ENCODE measurements at places on chromosomes 2 and 18.

- DNase-seq = no peak
These were observed 135.4 kb downstream of the ABCA12 start for GRCh38 chr2:215003001-215003400.

DNA sequence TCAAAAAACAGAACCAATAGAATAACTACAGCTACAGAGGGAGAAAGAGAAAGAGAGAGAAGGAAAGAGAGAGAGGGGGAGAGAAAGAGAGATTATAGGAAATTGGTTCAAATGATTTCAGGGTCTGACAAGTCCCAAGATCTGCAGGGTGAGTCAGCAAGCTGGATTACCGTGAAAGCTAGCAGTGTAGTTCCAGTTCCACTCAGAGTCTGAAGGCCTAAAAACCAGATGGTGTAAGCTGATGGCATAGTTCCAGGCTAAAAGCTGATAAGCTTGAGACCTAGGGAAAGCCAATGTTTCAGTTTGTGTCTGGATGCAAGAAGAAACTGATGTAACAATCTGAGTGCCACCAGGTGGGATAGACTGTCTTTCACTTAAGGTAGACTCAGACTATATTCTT is 397.7 kb downstream of the TRIB2 start:
- DNase-seq = no peak

DNA sequence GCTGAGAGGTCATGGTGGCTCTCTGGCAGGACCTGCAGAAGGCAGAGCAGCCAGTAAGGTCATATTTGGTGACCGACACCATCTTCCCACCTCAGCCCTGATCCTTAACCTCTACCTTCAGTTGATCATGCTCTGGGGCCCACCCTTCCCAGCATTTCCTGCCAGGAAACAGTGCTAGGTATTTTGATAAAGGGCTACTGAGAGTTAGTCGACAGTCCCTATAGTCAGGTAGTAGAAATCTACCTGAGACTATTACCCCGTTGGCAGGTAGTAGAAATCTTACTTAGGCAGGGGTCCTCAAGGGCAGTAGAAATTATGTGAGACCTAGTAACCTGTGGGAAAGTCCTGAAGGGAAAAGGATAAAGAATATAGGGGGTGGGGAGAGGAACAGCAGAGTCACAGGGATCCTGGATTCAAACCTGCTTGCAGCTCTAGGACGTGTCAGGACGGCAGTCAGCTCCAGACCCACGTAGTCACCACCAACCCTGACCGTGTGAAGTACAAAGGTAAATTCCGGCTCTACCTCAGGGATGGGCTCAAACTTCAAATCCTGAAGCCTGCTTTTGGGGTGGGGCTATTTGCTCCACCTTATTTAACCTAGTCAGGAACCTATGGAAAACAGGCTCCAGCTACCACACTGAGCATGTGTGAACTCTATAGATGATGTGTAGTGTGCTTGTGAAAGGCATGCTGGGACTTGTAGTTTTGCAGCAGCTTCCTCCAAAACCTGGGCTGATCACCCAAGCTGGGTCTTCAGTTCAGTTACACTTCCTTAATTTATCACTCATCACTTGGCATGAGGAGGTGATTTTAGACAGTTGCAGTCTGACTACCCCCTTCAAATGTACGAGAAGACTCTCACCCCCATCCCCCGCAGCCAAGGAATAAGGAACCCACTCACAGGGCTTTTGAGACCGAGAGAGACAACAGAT is at the start of gene DQX1:
TSS of gene DQX1 (minus strand) at position 515 of the 932 bp plus-strand sequence. CDS start at position 13, 502 bp downstream.
- DNase-seq = no peak

DNA sequence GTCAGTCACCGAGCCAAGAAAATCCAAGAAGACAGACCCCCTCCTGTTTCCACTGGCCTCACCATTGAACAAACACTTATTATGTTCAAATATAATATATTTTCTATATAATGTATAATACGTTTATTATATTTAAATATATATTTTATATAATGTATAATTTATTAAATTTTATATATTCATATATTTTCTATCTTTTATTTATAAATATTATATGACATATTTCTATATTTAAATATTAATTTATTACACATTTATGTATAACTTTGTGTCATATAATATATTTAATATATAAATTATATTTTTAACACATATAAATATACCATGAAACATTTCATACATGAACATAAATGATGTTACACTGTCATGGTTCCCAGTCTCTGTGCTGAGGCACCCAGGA is 60.9 kb upstream of the RMDN2 start:
- no peak for DNase-seq

- no peak for DNase-seq
These were observed 91.4 kb upstream of the AQP4 start for GRCh38 chr18:26956863-26957262.

GRCh38 chr2:227903381-227903780 is 31.9 kb downstream of the DAW1 start:
- no peak for DNase-seq

DNA sequence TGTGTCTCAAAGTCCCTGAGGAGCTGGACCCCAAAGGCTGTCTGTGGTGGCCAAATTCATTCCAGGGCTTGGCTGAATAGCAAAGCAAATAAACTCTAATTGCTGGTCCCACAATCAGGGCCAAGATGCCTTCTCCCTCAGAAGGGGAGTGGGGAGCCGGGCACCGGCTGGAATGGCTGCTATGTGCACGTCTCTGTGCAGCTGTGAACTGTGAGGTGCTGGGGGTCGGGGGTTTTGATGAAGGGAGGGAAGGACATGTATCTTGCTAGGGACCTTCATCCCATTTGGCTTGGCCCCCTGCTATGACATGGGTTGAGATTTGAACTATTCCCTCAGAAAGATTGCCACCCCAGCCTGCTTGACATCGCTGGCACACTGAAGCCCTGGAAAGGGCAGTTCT is 60.4 kb downstream of the CIB4 start:
- DNase-seq = peak; percentile 15

- DNase-seq = no peak
These were observed 12.3 kb upstream of the SLC35F5 start for GRCh38 chr2:113768770-113769169.

DNA sequence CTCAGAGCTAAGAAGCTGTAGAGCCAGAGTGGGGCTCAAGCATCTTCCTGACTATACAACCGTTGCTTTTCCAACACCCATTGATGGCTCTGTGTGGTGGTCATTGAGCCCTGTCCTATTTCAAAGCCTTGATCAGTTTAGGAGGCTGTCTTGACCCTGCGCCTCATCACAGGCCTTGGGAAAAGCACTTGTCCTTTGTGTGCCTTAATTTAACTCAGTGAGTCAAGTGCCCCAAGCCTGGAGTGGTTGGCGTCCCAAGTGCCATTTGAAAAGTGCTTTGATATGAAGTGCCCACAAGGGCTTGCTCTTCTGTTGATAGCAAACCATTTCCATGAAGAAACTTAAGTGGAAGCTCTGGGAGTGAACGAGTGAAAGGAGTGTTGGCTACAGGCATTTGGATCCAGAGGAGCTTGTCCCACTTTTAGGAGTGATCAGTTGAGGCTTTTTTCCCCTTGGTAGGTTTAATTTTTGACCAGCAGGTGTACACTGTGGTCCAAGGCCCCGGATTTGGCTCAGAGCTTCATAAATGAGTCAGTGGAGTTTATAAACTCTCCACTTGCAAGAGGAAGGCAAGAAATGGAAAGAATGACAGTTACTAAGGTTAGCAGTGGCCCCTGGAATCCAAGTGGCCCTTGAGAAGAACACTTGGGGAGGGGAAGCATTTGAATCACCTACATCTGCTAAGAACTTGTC is 50.3 kb downstream of the ACTR2 start:
- DNase-seq = no peak

- DNase-seq = no peak
These were observed 136.2 kb upstream of the ARHGAP28 start for GRCh38 chr18:6593142-6593885.

All from activated T-cell treated with anti-CD3 and anti-CD28 coated beads, Interleukin-2, amount 50 U/mL, for 24 hours (primary cell).